CD4-positive, alpha-beta T cell treated with Interleukin-17A for 1 hour (primary cell): ENCODE measurements at places on chromosomes 2 and 18.

GRCh38 chr2:231709981-231710798, 1.9 kb downstream of the PTMA start:
- peak; percentile 87 for DNase-seq

GRCh38 chr2:172931918-172932520, 143.6 kb upstream of the MAP3K20 start:
- peak; percentile 55 for DNase-seq

DNA sequence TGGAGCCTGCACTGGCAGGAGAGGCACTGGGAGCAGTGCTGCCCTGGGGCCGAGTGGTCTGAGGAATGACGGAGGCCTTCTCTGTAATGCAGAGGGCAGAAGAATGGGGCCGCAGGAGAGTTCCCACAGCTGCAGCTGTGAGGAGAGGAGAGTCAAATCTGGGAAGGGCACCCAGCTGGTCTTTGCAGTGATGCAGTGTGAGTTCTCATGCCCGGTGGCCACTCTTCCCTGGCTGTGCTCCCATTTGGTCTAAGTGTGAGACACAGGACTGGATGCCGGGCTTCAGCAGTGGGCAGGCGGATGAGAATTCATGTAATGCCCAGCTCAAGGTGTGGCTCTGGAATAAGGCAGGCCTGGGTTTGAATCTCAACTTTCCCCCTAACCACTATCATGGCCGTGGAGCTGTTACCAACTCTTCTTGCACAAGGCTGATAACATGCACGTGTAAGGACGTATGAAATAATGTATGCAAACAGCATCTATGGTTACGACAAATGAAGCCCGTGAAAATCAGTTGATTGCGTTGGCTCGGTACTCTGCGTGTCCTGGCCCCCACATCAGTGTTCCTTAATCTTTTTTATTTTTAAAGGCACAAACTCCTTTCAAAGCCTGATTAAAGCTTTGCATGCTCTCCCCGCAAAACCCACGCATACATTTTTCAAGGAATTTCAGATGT, 71.6 kb downstream of the ACKR3 start:
- no peak for DNase-seq

- no peak for DNase-seq
Observed at GRCh38 chr2:96075199-96075771, 40.6 kb upstream of the GPAT2 start.

GRCh38 chr2:159713631-159714246, 1.4 kb downstream of the MARCHF7 start:
- peak; percentile 22 for DNase-seq

- DNase-seq = no peak
Observed at GRCh38 chr2:129865976-129866375, 113.5 kb upstream of the RAB6C start.

GRCh38 chr2:160324161-160324800, 124.2 kb upstream of the ITGB6 start:
- peak; percentile 59 for DNase-seq

DNA sequence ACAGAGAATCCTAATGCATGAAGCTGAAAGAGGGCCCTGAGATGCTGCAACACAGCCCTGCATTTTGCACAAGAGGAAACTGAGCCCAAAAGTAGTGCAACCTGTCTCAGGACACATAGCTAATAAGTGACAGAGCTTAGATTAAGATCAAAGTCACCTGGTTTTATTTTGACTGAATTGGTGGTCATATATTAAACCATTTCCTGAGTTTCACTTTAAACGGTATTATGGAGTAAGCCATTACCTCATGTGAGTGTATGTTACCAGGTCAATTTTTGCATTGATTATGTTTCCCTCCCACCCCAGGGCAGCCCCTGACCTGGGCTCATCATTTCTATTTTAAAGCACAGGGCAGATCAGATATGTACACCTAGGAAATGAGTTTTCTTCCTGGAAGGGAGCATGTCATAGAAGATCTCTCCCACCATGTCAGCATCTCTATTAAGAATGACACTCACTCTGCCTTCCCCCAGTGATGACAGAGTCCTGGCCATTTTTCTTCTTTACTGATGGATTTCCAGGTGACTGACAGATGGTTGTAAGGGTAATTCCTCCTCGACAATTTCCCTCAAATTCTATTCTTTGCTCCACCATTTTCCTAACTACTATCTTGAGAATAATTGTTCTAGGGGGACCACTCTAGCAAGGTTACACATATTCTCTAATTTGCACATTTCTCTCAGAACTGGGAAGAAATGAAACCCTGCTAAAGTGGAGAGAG, 441.3 kb upstream of the SLC14A2 start:
- DNase-seq = no peak

- peak; percentile 55 for DNase-seq
Observed at GRCh38 chr2:218883491-218884490, 3.1 kb downstream of the WNT10A start.

- DNase-seq = no peak
Observed at GRCh38 chr2:237244976-237245646, 159.4 kb downstream of the COPS8 start.

GRCh38 chr2:131093696-131094462, 619 bp upstream of the FAM168B start:
- no peak for DNase-seq

DNA sequence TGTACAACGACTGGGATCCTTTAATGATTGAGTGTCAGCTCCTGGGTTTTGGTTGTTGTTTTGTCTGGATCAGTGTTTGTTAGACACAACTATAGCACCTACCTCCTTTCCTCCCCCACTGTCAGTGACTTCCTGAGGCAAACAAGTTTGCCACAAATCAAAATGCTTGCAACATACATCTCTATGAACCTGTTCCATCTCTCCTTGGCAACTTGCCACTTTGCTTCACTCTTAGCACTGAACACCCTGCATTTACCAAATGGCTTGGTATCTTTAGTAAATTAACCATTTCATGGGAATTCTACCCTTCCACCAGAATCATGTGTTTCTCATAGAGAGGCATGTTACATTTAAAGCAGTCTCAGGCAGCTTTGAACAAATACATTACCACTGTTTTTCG, 301.1 kb upstream of the TANK start:
- no peak for DNase-seq

- DNase-seq = peak; percentile 39
Observed at GRCh38 chr2:233063269-233063975, 3.3 kb downstream of the INPP5D start.
